ENCODE measurements at places on chromosomes 11 and 22. TPM values are rescaled to one million over a fixed set of nuclear protein-coding genes. Genes with fewer than 3 reads are reported as not detected.
A peak's percentile ranks its signal among the peaks of the same experiment; 100 is the strongest.

GRCh38 chr11:111776398-111777093 lies 10.4 kb upstream of the PPP2R1B start:
- no peak for DNase-seq

The STIP1 gene
- 198 TPM for polyA plus RNA-seq

DNA sequence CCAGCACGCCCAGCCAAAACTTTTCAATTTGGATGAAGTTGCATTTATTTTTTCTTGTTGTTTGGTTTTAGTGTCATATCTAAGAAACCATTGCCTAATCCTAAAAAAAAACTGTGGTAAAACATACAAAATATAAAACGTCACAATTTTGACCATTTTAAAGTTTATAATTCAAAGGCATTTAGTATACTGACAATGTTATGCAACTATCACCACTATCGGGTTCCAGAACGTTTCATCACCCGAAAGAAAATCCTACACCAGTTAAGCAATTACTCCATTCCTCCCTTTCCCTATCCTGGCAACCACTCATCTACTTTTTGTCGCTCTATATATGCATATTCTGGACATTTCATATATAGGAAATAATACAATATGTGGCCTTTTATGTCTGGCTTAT lies 30.5 kb upstream of the PHOX2A start:
- DNase-seq, result peak; percentile 71

DNA sequence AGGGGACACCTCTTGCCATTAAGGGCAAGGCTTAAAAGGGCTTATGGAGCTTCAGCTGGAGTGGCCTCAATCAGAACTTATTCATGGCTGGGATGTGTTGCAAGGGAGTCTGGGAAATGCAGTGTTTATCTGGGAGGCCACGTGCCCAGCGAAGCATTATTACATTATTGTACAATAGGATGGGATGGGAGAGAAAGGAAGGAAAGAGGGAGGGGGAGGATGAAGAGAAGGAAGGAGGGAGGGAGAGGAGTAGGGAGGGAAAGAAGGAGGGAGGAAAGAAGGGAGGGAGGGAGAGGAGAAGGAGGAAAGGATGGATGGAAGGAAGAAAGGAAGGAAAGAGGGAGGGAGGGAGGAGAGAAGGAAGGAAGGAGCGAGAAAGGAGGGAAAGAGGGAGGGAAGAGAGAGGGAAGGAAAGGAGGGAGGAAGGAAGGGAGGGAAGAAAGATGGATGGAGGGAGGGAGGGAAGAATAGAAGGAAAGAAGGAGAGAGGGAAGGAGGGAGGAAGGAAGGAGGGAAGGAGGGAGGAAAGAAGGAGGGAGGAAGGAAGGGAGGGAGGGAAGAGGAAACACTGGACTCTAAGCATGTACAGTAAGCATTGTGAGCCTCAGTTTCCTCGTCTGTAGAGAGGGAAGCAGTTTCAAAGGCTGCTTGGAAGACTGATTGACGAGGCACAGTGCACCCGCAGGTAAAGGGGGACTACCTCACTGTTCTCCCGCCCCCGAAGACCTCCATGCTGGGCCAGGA lies 62.2 kb downstream of the MYEOV start:
- no peak for DNase-seq

The OR4D11 gene
- not detected for polyA plus RNA-seq
